ENCODE measurements at places on chromosomes 16 and 17. TPM values are rescaled to one million over a fixed set of nuclear protein-coding genes. Genes with fewer than 3 reads are reported as not detected.

DNA sequence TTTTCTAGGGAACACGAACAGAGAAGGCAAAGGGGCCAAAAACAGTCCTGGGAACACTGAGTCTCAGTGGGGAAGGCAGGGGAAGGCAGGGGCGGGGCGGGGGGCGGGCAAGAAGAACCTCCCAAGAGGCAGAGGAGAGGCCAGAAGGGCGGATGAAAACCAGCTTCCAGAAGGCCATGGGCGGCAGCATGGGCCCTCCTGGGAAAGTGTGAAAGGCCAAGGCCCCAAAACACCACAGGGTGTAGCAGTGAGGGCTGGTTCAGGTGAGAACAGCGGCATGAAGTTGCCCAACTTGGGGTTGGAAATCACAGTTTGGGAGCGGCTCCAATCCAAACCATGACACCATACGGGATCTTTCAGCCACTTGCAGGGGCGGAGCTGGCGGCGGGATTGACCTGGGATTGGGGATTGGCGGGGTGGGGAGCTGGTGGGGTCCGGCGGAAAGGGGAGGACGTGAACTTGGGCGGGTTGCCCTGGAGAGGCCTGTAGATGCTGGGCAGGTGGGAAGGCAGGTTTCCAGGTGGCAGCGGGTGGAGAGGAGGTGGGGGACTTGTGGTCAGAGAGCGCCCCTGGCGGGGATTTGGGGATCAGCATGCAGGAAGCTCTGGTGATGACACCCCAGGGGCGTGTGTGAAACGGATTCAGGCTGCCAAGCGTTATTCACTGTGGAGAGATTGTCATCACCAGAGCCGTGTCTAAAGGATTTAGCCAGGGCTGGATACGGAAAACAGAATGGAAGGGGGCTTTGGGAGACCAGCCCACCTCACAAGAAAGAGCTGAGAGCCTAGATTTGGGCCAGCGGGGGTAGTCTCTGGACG is 80.9 kb downstream of the ARHGAP23 start:
- peaks cover 18% of the 10 kb centered on the region for H3K27me3 ChIP-seq
- H3K36me3 ChIP-seq: no peaks in the 10 kb centered on the region
- H3K4me3 ChIP-seq: peak overlapping the region; percentile 71
- H3K27ac ChIP-seq: peak overlapping the region; percentile 91
- peak; percentile 73 for DNase-seq

DNA sequence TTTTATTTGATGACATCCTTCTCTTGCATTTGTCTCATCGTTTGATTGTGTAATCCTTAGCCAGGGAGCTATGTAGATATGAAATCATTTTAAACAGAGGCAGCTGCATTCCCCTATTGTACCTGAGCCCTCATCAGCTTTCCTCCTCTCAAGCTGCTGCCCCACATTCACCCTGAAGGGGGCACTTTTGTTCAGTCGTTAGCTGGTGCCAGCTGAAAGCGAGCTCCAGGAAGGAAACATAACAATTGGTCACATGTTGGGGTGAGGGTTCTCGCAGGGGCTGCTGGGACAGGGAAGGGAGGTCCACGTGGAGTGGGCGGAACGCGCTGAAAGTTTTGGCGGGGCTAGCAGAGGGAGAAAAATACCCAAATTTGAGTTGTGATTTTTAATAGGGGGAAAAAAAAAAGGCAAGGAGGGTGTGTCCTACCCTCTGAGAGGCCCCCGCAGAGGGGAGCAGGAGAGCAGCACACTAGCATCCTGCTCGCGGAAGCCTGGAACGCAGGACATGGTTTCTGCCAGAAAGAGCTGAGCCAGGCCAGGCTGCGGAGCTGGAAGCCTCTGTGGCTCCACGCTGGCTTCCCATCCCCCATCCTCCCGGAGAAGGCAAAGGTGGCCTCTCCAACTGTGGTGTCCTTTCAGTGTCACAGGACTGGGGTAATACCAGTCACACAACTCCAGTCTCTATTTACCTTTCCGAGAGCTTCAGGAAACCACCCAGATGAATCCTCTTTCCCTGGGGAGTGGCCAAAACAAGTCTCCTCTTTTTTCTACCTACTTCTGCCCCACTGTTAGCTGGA is 8.5 kb upstream of the MSL1 start:
- H3K27ac ChIP-seq: peak overlapping the region; percentile 94
- peaks cover 63% of the 10 kb centered on the region for H3K4me1 ChIP-seq
- H3K27me3 ChIP-seq: no peaks in the 10 kb centered on the region
- peak; percentile 89 for DNase-seq

DNA sequence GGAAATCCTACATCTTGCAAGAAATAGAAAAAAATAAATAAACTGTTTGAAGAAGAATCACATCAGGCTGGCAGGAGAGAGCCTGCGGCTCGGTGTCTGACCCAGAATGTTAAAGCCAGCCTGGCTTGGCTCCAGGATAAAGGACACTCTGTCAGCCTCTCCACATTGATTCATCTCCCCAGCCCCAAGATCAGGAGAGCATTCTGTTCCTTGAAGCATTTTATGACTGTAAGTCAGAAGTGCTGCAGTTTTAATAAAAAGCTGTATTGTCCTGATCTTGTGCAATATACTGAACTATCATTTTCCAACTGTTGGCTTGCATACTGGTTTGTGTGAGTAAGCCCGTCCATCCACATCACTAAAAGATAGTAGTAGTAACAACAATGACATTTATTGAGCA is 426.6 kb downstream of the HAPSTR1 start:
- H3K27ac ChIP-seq: no peak overlapping the region
- DNase-seq: no peak
- no peaks in the 10 kb centered on the region for H3K27me3 ChIP-seq
- H3K4me3 ChIP-seq: no peak overlapping the region
- H3K36me3 ChIP-seq: no peaks in the 10 kb centered on the region
- H3K4me1 ChIP-seq: peaks cover 41% of the 10 kb centered on the region

DNA sequence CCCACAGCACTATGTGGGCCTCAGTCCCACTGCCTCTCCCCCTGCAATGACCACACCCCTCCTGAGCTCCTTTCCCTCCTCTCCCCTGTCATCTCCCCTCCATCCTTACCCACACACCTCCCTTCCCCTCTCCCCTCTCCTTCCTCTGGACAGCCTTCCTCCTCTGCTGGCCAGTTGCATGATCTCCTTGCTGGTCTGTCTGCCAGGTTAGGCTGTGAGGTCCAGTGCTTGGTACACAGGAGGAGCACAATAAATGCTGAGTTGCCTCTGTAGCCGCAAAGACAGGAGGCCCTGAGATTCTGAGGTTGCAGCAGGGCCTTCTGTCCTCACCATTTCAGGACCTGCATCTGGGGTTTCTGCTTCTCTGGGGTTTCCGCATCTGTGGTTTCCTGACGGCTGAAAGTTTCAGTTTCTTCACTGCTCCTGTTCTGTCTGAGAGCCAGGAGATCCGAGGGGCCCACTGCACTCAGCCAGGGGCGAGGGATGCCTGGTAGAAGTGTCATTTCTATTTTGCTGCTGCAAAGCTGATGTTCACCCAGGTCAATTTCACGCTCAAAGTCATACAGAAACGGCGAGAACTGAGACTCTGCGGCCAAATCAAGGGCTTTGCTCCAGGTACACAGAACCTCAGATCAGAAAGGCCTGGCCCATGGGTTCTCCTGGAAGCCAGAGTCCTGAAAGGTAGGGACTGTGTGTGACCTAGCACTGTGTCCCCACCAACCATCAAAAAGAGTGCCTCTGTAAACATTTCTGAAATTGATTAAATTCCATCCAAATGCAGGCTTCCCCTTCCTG is 4.6 kb upstream of the SLC12A3 start:
- no peak overlapping the region for H3K4me3 ChIP-seq
- no peaks in the 10 kb centered on the region for H3K27me3 ChIP-seq
- H3K36me3 ChIP-seq: no peaks in the 10 kb centered on the region
- DNase-seq: no peak

DNA sequence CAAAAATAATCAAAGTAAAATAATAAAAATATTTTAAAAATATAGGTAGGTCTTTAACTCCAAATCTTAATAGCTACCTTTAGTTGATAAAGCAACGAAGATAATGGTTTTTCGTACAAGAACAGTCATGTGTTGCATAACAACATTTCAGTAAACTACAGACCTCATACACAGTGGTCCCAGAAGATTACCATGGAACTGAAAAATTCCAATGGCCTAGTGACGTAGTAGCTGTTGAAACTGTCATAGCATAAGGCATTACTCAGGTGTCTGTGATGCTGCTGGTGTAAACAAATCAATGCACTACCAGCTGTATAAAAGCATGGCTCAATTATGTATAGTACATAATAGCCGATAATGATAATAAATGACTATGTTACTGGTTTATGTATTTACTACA is 43.9 kb downstream of the CREBBP start:
- no peak overlapping the region for H3K27ac ChIP-seq
- peaks cover 21% of the 10 kb centered on the region for H3K4me1 ChIP-seq
- H3K4me3 ChIP-seq: no peak overlapping the region
- peaks cover 32% of the 10 kb centered on the region for H3K36me3 ChIP-seq

DNA sequence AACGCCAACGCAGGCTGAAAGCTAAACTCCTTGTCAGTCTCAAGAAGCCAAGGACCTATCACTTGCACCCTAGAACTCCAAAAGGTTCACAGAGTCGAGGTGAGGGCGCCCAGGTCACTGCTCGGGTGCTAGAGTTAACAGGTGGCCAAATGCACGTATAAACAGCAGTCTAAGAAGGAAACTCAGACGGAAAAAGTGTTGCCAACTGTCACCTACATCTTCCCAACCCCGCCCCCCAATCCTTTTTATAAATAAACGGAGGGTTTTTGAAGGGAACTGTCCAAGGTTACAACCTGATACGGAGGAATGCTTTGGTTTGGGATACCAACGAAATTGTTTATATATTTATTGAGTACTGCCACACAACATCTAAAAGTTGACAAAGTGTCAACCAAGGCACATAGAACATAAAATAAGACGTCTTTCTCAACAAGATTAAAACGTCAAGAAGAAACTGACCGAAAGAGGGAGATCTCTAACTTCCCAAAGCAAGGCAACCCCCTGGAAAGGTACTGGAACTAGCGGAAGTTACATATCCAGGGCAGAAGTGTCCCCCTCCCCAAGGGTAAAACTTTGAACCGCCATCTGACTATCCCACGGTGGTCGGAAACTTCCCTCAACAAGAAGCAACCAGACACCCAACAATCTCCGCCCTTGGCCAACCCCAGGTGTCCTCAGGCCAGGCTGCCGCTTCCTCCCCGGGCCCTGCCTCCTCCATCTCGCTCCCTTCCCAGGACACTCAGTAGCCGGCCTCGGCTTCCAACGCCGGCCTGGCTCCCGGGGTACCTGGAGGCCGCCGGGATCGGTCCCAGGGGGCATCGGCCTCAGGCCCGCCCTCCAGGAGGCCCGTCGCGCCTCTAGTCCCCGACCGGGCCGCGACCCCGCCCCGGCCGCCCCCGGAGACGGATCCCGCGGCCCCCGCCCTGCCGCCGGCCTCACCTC is 982 bp downstream of the SPAG9 start:
- peak; percentile 20 for DNase-seq
- no peaks in the 10 kb centered on the region for H3K36me3 ChIP-seq
- peak overlapping the region; percentile 98 for H3K27ac ChIP-seq
- peak overlapping the region; percentile 95 for H3K4me3 ChIP-seq

- DNase-seq: no peak
- H3K4me3 ChIP-seq: no peak overlapping the region
- H3K36me3 ChIP-seq: peaks cover 36% of the 10 kb centered on the region
- no peaks in the 10 kb centered on the region for H3K27me3 ChIP-seq
- peaks cover 11% of the 10 kb centered on the region for H3K4me1 ChIP-seq
- no peak overlapping the region for H3K27ac ChIP-seq
Measured at GRCh38 chr17:65049085-65049756, 7.3 kb downstream of the GNA13 start.

DNA sequence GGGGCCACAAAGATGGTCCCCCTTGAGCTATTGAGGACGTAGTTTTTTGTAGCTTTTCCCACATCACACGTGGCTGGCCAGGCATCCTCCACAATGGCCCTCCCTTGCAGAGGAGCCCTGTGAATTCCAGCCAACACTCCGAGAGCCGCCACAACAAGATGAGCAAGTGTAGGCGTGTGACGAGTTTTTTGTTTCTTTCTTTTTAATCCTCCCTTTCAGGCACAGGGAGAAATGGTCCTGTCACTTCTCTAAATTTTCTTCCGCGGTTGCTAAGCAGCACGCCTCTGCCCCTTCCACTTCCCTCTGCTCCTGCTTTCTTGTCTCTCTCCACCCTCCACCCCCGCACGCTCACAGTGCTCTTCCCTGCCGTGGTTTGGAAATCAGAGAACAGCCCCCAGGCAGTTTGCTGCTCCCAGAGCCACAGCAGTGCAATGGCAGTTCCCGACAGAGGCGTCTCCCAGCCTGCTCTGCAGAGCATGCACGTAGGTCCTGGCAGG is 68.0 kb upstream of the MRTFB start:
- H3K27me3 ChIP-seq: no peaks in the 10 kb centered on the region
- H3K27ac ChIP-seq: peak overlapping the region; percentile 79
- peaks cover 38% of the 10 kb centered on the region for H3K4me1 ChIP-seq
- H3K4me3 ChIP-seq: peak overlapping the region; percentile 63

DNA sequence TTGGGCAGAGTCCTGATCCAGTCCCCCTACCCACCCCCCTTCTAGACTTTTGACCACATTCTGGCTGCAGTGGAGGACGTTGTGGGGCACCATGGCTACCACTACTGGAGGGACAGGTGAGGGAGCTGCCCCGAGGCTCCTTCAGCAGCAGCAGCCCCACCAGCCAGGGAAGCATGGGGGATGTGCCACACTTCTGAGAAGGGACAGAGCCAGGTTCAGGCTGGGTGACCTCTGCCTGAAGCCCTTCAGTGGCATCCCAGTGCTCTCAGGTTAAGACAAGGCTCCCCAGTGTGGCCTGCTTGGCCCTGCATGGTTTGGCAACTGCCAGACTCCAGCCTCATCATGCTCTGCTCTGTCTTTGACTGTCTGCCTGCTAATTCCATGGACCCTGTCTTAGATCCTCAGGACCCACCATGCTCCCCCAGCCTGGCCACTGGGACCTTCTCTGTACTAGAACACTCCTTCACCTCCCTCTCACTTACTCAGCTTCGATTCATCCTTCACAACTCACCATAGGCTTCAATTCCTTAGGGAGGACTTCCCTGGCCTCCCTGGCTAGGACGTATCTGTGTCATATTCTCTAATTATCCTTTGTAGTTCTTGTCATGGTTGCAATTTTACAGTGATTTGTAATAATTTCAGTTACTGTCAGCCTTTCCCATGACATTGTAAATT is 8.8 kb downstream of the SLC9A5 start:
- no peaks in the 10 kb centered on the region for H3K36me3 ChIP-seq
- no peaks in the 10 kb centered on the region for H3K4me1 ChIP-seq
- H3K4me3 ChIP-seq: no peak overlapping the region

The HOXB5 gene
- total RNA-seq: 31.1 TPM

The IRX3 gene
- 45.2 TPM for total RNA-seq

The CTRL gene
- total RNA-seq: 1.4 TPM

The FOXC2 gene
- 10.4 TPM for total RNA-seq

The RGS11 gene
- total RNA-seq: 4.0 TPM

The CLEC3A gene
- total RNA-seq: not detected

Data from mesothelial cell of epicardium (in vitro differentiated cells).